AG09309 (cell line): ENCODE measurements at places on chromosomes 16 and 17.

GRCh38 chr16:67443265-67443664, 12.3 kb downstream of the HSD11B2 start:
- no peak for DNase-seq

DNA sequence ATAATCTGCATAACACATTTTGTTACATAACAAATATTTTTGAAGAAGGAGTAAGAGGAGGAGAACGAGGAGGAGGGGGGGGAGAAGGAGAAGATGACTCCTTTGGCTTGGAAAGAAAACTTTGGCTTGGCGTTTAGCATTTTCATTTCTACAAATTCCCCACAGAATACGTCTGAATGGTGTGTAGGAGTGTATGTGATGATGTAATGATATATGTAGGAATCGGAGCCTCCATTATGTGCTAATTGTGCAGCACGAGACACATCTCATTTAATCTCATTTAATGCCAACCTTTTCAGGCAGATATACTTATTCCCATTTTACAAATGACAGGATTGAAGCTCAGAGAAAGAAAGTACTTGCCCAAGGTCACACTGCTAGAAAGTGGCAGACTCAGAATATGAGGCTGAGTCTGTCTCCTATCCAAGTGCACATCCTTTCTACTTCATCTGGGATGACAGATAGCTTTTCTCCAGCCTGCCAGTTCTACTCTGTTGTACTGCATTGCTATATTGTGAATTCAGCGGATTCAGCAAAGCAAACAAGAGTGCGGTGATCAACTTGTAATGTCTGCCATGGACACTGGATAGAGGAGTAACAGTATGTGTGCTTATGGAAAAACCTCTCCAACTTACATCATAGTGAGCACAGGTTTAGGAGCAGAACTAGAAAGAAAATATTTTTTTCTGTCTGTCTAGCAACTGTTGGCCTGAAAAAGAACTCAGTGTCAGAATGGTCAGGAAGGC, 10.4 kb upstream of the SLC47A2 start:
- no peak for DNase-seq

DNA sequence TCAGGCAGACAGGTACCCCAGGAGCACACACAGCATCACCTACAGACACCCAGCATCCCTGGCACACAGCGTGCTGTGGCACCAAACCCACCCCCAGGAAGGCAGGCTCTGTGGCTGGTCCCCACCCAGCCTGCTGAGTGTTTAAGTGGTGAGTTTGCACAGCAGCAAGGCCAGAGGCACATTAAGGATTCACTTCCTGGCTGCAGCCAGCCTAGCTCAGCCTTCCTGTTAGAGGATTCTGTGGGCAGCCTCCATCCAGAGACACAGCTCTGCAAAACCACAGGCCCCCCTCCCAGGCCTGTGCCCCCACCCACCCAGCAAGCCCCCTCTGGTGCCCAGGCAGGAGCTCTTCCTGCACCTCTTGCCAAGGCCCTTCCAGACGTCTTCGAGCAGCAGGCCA, 36.1 kb upstream of the PHB1 start:
- DNase-seq, result no peak

GRCh38 chr16:17149904-17150483, 320.8 kb downstream of the XYLT1 start:
- DNase-seq, result no peak

GRCh38 chr16:57536306-57537193, at the start of gene CCDC102A:
TSS of gene CCDC102A (minus strand) at chr16:57536571. CDS start at chr16:57529177, 7,394 bp downstream.
- no peak for DNase-seq

DNA sequence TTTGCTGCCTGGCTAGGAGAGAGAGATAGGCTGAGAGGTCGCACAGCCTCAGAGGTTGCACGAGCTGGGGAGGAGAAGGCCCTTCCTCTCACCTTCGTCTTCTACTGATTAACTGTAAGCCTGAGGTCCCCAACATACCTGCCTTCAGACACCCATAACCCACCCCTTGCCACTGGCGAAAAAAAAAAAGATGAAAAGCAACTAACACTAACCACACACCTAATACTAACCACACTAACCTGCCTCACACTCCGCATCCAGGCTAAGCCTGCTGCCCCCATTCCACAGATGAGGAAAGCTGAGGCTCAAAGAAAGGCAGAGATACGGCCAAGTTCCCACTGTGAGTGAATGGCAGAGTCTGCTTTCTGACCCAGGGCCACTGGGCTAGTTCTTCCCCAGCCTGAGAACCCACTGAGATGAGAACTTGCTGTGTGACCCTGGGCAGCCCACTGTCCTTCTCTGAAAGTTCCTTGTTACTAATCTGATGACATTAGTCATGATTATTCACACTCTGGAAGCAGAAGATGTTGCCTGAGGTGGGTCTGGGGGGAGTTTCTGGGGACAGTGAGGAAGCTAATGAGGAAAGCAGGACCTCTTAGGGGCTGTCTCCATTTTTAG, 4.6 kb downstream of the IL21R start:
- no peak for DNase-seq

DNA sequence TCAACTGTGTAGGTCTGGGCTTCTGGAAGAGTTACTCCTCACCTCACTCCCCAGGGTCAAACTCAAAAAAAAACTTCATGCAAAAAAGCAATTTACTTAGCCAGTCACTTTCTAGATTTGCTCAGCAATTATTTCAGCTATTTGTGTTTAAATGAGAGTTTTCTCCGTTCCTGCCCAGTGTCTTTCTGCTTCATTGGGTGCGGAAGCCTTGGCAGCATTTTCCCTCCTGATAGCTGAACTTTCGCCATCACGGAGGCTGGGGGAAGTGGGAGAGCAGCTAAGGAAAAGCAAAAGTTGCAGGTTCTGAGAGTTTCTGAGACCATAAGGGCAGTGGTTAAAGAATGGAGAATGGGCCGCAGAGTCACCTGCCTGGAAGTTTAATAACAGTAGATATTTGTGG, 287.1 kb upstream of the DYNLRB2 start:
- DNase-seq, result no peak

- DNase-seq, result no peak
Observed at GRCh38 chr16:1374418-1375297, 22.9 kb downstream of the GNPTG start.

DNA sequence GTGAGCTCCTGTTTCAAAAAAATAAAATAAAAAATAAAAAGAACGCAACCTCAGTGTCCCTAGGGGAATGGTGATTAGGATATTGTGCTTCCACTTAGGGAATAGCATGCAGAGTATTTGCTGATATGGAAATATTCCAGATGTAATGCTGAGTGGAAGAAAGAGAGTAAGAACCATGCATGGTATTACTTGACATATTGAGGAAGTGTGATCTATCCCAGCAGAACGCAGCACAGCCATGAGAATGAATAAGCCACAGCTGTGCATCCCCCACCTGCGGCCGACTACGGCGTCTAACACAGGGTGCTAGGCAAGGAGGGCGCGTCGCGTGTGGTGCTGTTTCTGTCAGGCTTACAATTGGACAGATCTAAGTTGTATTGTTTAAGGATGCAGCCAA, 49.5 kb downstream of the FOXK2 start:
- DNase-seq, result no peak

- no peak for DNase-seq
Observed at GRCh38 chr17:6444571-6445335, 498 bp downstream of the PIMREG start.

GRCh38 chr17:7548585-7549400, at the start of gene TNFSF12:
TSS of gene TNFSF12 (plus strand) at chr17:7549058. CDS start at chr17:7549154, 96 bp downstream.
- DNase-seq, result no peak

DNA sequence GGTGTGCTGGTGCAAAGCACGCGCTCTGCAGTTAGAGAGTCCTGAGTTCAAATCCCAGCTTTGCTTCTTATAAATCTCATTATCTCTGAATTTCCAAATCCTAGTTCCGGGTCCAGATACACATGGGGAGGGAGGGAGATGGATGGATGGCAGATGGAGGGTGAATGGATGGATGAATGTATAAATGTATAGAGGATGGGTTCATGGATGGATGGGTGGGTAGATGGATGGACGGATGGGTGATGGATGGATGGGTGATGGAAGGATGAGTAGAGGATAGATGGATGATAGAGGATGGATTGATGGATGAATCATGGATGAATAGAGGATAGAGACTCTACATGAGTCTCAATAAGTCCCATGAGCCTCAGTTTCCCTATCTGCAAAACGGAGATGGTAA, 89.9 kb downstream of the MYH11 start:
- DNase-seq, result no peak

DNA sequence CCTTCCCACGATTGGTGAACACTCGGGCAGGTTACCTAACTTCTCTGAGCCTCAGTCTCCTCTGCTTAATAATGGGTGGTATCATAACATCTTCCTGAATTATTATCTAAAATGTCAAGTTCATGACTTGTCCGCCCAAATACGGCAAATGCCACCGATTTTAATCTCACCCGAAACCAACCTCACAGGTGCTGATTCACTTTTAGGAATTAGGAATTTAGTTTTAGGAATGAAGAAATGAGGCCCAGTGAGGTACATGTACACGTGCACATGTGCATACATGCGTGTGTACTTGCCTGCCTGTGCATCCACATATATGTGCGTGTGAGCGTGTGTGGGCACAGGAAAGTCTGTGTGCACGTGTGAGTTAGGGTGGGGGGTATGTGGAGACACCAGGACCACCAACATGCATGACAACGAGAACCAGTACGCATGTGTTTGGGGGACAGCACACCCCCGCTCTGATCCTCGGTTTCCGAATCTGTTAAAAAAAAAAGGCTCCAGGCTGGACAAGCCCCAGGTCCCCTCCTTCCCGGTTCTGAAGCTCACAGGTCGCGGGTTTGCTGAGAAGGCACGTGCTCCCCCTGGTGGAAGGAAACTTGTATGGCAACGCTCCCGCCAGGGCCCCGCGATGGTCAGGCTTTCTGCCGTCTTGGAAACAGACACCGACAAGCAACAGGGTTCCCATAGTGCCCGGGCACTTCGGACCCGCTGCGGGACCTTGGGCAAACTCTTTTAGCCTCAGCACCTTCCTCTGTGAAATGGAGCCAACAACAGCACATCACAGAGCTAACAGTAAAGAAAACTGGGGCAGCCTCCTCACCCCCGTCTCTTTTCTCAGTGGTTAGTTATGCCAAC, 219.2 kb downstream of the RBFOX3 start:
- DNase-seq, result no peak

DNA sequence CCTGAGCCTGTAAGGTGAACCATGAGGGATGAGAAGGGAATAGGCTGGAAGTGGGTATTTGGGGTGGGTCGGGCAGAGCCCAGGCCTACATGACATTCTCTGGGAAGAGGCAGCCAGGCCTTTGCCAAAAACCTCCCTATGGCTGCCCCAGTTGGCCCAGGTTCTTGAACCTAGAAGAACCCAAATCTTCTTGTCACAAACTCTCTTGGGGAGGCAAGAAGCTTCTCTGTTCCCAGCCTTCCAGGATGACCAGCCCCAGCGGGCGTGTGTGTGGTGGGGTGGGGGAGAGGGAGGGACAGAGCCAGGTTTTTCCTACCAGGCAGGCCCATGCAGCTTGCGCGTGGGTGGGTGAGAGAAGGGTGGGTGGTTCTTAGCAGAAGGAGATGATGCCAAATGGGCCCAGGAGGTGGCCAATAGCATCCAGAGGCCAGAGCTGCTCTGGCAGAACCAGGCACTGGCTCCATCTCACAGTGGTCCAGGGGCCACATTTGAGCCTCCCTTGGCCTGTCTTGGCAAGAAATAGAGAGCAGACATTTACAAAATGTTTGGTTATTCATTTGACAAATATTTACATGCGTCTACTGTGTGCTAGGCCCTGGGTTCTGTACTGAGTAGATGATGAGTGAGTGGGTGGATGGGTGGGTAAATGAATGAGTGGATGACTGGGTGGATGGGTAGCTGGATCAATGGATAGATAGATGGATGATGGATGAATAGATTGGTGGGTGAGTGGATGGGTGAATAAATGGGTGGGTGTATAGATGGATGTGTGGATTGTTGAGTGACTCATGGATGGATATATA, 44.3 kb upstream of the PLCG2 start:
- DNase-seq, result no peak

DNA sequence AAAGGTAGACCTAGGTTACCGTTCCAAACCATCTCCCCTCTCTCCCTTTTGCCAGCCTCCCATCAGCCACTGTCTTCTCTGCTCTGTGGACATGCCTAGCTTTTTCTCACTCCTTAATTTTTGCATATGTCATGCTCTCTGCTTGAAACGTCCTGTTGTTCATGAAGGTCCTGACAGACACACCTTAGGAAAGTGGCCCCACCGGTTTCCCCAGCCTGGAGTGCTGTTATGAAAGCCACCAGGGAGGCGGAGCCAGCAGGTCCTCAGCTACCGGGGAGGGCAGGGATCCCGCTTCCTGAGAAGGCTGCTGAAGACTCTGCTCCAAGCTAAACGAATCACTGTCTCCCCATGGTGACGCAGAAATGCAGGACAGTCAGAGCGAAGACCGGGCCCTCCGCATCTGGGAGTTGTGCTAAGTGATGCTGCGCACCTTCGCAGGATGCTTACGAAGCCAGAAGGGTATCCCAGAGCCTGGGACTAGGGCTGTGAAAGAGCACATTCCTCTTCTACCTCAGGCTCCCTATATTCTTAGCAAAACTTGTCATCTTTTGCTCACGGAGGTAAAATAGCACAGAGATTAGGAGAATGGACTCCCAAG, 2.3 kb upstream of the SLC16A11 start:
- no peak for DNase-seq

DNA sequence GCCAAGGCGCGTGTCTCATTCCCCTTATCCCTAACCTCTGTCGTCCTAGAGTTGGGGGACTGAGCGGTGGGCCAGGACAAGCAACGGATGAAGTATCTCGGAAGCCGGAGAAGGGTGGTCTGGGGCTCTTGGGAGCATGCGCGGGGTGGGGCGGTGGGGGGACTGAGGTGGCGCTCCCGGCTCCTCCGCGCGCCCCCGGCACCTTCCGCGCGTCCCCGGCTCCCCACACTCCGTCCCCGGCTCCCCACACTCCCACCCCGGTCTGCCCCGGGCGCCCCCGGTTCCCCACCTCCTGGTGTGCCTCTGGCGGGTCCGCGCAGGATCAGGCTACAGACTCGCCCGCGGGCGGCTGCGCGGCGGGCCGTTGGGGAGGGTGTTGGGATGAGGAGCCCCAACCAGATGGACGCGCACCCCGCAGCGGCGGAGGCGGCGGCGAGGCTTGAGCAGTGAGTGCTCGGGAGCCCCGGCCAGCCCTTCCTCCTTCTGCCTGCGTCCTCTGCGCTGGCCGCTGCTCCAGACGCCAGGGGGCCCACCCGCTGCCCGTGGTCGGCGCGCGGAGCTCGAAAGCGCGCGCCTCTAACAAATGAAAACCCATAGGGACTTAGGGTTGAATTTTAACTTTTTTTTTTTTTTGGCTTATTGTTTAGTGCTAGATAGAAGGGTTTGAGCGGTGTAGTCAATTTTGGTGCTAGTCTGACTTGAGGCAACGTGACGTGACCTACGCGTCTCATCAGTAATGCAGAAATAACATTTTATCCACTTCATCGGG, 5.6 kb upstream of the CRYM start:
- no peak for DNase-seq

GRCh38 chr17:79570653-79571052, 40.2 kb downstream of the RBFOX3 start:
- no peak for DNase-seq
